Activated naive CD4-positive, alpha-beta T cell treated with anti-CD3 and anti-CD28 coated beads, Interleukin-2, amount 50 U/mL, for 16 hours (primary cell): ENCODE measurements at places on chromosomes 1 and 21.

DNA sequence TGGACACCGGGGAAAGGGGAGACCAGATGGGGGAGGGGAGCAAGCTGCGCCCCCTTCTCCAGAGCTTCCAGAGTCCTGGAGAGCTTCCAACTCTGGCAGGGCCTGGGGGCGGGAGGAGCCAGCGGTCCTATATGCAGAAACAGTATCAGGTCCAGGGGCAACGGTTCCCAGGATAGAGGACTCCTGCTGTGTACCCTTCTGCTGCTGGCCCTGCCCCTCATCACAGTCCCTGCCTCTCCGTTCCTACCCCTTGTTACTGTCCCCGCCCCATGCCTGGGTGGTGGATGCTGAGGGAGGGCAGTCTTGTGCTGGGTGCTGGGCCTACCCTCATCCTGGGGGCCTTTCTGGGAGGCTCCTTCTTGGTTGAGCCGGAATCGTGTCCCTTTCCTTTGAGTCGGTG, 19.2 kb upstream of the PEX10 start:
- DNase-seq, result no peak

GRCh38 chr1:46817814-46818213, 19.0 kb downstream of the CYP4B1 start:
- DNase-seq, result no peak

GRCh38 chr1:171984850-171985485, 143.7 kb downstream of the DNM3 start:
- no peak for DNase-seq

- no peak for DNase-seq
Observed at GRCh38 chr1:185792040-185792439, 57.8 kb downstream of the HMCN1 start.

DNA sequence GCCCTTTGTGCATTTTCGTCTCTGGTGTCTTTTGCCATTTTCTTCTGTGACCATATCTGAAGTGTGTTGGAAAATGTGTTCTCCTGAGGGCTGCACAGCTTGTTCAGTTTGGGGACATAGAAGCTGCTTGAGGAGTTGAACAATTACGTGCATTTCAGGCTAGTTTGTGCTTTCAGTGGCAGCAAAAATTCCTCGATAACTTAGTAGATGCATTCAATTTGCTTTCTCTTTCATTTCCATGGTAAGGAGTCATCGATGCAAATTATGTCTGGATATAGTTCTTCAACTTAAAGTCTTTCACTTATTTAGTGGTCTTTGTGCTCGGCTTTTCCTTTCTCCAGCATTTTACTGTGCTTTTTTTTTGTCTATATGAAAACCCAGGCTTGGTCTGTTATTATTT, 441.5 kb downstream of the PLA2G4A start:
- DNase-seq, result no peak

DNA sequence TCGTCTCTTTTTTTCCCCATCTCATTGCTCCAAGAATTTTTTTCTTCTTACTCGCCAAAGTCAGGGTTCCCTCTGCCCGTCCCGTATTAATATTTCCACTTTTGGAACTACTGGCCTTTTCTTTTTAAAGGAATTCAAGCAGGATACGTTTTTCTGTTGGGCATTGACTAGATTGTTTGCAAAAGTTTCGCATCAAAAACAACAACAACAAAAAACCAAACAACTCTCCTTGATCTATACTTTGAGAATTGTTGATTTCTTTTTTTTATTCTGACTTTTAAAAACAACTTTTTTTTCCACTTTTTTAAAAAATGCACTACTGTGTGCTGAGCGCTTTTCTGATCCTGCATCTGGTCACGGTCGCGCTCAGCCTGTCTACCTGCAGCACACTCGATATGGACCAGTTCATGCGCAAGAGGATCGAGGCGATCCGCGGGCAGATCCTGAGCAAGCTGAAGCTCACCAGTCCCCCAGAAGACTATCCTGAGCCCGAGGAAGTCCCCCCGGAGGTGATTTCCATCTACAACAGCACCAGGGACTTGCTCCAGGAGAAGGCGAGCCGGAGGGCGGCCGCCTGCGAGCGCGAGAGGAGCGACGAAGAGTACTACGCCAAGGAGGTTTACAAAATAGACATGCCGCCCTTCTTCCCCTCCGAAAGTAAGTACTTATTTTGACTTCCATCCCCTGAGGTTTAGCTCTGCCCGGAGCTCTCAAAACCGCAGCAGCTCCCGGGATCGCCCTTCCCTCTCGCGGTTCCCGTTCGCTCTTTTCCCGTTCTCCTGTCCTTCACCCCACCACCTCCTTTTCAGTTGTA, 1.5 kb downstream of the TGFB2 start:
- no peak for DNase-seq

GRCh38 chr1:229470406-229471043, 36.6 kb upstream of the ACTA1 start:
- no peak for DNase-seq
